ENCODE measurements at places on chromosomes 2 and 18. TPM values are rescaled to one million over a fixed set of nuclear protein-coding genes. Genes with fewer than 3 reads are reported as not detected.

The UGT1A1 gene
- 3.1 TPM for total RNA-seq

The CHRND gene
- 1.7 TPM for total RNA-seq

The GCG gene
- 2.4 TPM for total RNA-seq

DNA sequence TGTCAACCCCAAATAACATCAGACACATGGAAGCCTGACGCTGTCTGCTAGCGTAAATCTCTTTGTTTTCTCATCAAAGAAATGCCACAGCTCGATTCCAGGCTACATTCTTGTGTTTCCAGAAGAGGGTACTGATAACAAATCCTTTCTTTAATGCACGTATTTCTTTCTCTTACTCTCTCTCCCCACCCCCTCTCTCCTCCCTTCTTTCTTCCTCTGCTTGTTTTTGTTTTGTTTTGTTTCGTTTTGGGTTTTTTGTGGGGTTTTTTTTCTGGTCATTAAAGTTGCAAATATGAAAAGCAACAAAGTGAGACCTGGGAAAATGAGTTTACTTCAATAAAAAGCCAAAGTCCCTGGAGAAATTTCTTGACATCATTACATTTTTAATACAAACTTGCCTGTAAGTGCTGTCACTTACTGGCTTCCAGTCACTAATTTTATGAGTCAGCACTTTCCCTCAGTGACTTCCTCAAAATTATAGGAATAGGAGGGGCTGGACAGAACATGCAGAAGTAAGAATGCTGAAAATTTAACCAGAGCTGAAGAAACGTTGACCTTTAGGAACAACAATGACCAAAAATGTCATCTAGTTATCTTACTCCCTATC is 106.7 kb upstream of the NABP1 start:
- peak; percentile 55 for DNase-seq

- DNase-seq: peak; percentile 2
These were observed 874 bp downstream of the NDUFAF7 start for GRCh38 chr2:37232131-37232933.

Measured in umbilical cord (tissue), 2 donors.